ENCODE measurements at places on chromosomes 13 and 19.

GRCh38 chr13:55652657-55653056 lies 1488.1 kb upstream of the PRR20A start:
- no peak for DNase-seq

- DNase-seq, result no peak
These were observed 58.3 kb downstream of the ZMYM2 start for GRCh38 chr13:20016649-20017364.

DNA sequence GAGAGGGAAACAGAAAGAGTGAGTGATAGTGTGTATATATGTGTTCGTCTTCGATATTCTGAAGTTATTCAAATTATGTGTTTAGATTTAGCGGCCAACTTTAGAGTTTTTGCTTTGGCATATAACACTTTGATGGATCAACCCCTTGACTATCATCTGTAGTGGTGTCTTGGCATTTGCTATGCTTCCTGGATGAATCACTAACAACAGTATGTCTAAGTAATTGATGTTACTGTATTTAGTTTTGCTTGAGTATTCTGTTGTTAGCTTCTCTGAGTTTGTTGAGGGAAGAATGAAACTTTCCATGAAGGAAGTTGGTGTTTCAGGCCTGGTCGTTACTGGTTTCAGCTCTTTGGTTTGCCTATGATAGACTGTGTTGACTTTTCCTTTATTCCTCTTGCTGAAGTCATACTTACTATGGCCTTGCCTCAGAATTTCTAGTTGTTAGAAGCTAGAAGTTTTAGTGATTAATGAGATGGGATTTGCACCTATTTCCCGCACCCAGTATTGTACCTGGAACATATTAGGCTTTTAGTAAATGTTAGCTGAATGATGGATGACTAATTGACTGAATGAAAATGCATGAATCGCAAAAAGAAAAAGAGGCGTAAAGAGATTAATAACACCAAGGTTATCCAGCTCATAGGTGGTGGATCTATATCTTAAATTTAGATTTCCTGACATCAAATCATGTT lies 20.7 kb downstream of the NDFIP2 start:
- no peak for DNase-seq

DNA sequence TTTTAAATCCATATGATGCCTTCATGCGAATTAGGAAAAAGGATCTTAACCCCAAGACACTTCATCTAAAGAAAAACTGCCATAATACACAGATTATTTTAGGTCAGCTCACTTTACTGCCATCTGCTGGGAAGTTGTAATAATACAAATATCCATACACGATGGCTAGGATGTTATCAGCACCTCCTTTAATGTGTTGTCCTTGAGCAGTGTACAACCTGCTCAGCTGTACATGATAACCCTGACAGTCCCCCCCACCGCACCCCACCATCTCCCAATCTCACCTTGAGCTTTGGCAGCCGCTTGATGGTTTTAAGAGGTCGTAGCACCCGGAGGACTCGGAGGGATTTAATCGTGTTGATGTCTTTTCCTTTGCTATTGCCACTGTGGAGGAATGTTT lies 112.2 kb downstream of the IER2 start:
- DNase-seq, result no peak

- DNase-seq, result no peak
These were observed 75.8 kb downstream of the TBC1D4 start for GRCh38 chr13:75405976-75406703.

Data from mucosa of gallbladder (tissue), 1 donor.